T-helper 2 cell treated with Interferon-gamma antibody and Interleukin-4, amounts not matched to agents 5 μg/mL and 100 μg/mL, for 36 hours (primary cell): ENCODE measurements at places on chromosomes 5 and 9.
A peak's percentile ranks its signal among the peaks of the same experiment; 100 is the strongest.

DNA sequence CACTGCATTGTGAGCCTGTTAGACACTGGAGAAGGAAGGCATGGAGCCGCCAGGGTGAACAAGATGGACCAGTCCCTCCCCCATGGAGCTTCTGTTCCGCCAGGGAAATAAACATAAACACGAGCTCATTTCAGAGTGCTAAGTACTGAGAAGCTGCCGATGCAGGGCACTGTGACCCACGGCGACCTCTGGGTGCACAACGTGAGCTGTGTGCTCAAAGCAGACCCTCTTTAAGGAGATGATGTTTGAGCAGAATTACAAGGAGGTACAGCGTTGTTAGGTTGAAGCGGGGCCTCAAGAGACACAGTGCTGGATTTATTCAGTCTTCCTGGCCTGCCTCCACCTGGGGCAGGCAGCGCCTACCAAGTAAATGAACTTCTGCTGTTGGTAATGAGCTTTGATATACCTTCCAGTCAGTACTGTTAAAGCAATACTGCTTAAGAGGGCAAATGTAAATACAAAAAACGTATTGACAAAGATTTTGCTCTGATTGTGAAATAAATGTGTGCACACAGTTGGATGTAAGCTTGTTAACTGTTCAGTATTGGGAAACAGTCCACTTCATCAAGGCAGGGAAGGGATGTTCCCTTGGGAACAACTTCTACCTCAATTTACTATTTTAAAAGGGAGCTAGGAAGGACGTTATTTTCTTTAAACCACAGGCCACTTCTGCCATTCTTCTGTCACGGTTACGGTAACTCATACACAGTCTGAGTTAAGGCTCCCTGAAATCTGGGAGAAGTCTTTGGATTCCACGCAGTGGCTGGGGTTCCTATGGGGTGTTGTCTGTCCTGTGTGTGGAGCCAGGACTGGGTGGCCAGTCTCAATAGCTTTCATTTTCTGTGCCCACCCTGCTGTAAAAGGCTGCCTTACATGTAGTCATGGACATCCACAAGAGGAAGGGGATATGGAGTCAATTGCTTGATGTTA lies 48.9 kb upstream of the DMRT1 start:
- H3K4me3 ChIP-seq: no peak overlapping the region
- DNase-seq: no peak
- peaks cover 6% of the 10 kb centered on the region for H3K27me3 ChIP-seq
- H3K4me1 ChIP-seq: no peaks in the 10 kb centered on the region
- no peak overlapping the region for H3K27ac ChIP-seq

DNA sequence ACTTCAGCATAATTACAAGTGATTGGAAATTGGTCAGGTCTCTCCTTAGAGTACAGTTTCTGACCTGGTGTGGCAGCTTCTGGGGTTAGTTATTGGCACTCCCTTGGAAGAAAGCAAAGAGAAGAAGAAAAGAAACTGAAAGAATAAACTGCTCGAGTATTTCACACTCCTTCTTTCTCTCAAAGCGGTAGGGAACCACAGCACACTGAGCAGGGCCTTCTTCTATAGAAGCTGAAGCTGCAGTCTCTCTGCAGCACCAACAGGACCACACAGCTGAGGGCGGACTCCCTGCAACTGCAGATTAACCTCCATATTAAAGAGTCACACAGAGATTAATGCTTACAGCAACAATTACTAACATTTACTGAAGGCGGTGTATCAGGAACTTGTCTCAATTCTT lies 152.0 kb downstream of the TRPM6 start:
- H3K36me3 ChIP-seq: no peaks in the 10 kb centered on the region
- H3K4me1 ChIP-seq: peaks cover 2% of the 10 kb centered on the region
- no peak for DNase-seq
- no peaks in the 10 kb centered on the region for H3K27me3 ChIP-seq

DNA sequence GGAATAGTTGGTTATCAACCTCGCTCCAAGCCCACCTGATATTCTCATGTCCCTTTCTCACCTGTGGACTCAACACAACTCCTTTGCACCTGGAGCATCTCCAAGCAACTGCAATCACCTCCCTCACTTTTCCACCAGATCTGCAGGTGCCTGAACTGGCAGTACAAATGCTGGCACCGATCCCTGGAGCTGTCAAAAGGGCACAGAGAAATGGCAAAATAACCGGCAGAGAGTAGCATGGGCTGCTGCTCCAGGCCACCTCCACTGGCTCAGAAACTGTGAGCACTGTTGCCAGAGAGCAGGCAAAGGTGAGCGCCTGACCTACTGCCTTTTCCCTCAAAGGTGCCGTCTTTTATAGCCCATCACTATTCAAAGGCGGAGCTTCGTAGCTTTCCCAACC lies 14.7 kb downstream of the EQTN start:
- H3K36me3 ChIP-seq: no peaks in the 10 kb centered on the region
- H3K27me3 ChIP-seq: peaks cover 10% of the 10 kb centered on the region
- H3K27ac ChIP-seq: no peak overlapping the region
- DNase-seq: no peak
- H3K4me3 ChIP-seq: no peak overlapping the region

DNA sequence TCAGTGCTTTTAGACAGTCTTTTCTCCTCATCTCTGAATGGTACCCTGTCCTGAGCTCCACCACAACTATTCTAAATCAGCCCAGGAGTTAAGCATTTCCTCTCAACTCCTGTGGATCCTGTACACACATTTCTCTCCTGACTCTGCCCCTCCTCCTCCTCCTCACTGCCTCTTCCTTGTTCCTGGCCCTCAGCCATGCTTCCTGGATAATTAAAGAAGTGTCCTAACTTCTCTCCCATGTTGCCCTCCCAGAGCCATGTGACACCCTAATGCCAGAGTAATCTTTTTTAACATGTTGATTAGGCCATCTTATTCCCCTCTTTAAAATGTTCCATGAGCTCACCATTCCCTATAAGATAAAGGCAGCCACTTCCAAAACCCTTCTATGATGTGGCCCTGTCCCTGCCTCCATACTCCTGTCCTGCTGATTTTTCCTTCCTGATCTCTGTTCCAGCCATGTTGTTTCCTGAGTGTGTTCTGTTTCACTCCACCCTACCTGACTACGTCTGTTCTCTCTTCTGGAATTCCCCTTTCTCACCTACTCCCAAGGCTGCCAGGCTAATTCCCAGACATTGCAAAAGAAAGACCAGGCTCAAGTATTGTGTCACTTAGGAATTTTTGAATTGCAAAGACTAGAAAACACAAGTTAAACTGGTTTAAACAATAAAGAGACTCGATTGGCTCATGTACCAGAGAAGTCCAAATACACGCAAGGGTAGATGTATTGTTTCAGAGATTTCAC lies 295.2 kb downstream of the MAST4 start:
- peaks cover 8% of the 10 kb centered on the region for H3K4me1 ChIP-seq
- H3K36me3 ChIP-seq: no peaks in the 10 kb centered on the region
- peaks cover 39% of the 10 kb centered on the region for H3K27me3 ChIP-seq
- H3K4me3 ChIP-seq: no peak overlapping the region
- H3K27ac ChIP-seq: no peak overlapping the region
- DNase-seq: no peak

DNA sequence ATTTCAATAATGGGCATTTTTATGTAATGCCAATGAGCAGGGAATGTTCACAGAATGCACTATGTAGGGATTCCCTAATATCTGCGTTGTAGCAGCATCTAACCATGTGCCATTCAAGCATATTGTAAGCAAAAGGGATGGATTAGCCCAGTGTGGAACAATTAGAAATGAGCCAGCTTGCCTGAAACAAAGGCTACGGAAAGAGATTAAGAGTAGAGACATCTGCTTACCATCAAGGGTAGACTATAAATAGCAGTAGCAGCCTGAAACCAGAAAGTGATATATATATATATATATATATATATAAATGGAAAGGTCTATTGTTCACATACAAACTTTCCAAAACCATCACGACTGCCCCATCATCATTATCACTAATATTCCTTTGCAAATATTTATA lies 31.9 kb upstream of the CEP120 start:
- H3K36me3 ChIP-seq: no peaks in the 10 kb centered on the region
- H3K4me1 ChIP-seq: peaks cover 3% of the 10 kb centered on the region
- no peak overlapping the region for H3K4me3 ChIP-seq

- no peak for DNase-seq
- H3K27ac ChIP-seq: no peak overlapping the region
- peaks cover 66% of the 10 kb centered on the region for H3K36me3 ChIP-seq
- peaks cover 28% of the 10 kb centered on the region for H3K4me1 ChIP-seq
- no peaks in the 10 kb centered on the region for H3K27me3 ChIP-seq
Measured at GRCh38 chr5:141517880-141518617, 29.2 kb downstream of the PCDHGC5 start.

- peaks cover 40% of the 10 kb centered on the region for H3K27me3 ChIP-seq
- no peak overlapping the region for H3K4me3 ChIP-seq
- H3K27ac ChIP-seq: no peak overlapping the region
- no peak for DNase-seq
- no peaks in the 10 kb centered on the region for H3K4me1 ChIP-seq
Measured at GRCh38 chr5:170501931-170502330, 1.9 kb upstream of the KCNIP1 start.

GRCh38 chr5:176625966-176626875 lies 4.1 kb downstream of the SNCB start:
- H3K27me3 ChIP-seq: peaks cover 67% of the 10 kb centered on the region
- no peaks in the 10 kb centered on the region for H3K36me3 ChIP-seq
- H3K4me1 ChIP-seq: peaks cover 5% of the 10 kb centered on the region
- no peak for DNase-seq
- no peak overlapping the region for H3K4me3 ChIP-seq
- no peak overlapping the region for H3K27ac ChIP-seq

GRCh38 chr5:42579320-42579719 lies 156.1 kb downstream of the GHR start:
- no peak for DNase-seq
- H3K4me1 ChIP-seq: no peaks in the 10 kb centered on the region
- no peaks in the 10 kb centered on the region for H3K36me3 ChIP-seq
- no peak overlapping the region for H3K4me3 ChIP-seq

GRCh38 chr5:66645039-66645438 lies 48.8 kb downstream of the MAST4 start:
- no peak overlapping the region for H3K27ac ChIP-seq
- H3K27me3 ChIP-seq: peaks cover 8% of the 10 kb centered on the region
- peaks cover 5% of the 10 kb centered on the region for H3K4me1 ChIP-seq
- H3K4me3 ChIP-seq: no peak overlapping the region

DNA sequence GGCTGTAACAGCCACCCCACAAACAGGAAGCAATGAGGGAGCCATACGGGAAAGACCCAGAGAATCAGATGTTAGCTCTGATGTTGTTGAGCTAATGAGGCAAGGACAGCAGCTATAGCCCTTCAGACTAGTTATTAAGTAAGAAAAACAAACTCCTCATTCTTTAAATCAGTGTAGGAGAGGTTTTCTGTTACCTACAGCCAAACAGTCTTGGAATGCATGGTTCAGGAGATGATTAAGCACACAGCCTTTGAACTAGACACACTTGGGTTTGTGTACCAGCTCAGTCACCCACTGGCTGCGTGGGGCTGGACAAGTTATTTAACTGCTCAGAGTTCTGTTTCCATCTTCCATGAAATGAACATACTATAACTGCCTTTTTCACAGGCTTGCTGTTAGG lies 68.1 kb downstream of the SPOCK1 start:
- H3K4me3 ChIP-seq: no peak overlapping the region
- no peak overlapping the region for H3K27ac ChIP-seq
- no peaks in the 10 kb centered on the region for H3K27me3 ChIP-seq
- no peak for DNase-seq
- H3K4me1 ChIP-seq: no peaks in the 10 kb centered on the region
- H3K36me3 ChIP-seq: no peaks in the 10 kb centered on the region

- H3K27ac ChIP-seq: no peak overlapping the region
- no peaks in the 10 kb centered on the region for H3K27me3 ChIP-seq
- H3K4me3 ChIP-seq: no peak overlapping the region
- no peaks in the 10 kb centered on the region for H3K4me1 ChIP-seq
Measured at GRCh38 chr5:118506217-118506852, 482.0 kb downstream of the DTWD2 start.

DNA sequence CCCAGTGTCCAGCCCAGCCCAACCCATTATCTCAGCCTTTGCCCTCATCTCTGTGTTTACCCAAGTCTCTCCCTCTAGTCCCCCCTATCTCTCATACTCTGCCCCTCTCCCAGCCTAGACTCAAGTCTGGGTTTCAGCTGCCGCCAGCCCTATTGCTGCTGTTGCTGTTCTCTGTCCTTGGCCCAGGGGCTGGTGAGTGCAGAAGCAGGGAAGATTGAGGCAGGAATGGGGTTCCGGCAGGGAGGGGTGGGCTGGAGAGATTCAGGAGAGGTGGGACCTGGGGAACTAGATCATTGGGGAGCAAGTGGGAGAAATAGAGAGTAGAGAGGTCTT lies 702 bp downstream of the TMEM8B start:
- peak overlapping the region; percentile 85 for H3K27ac ChIP-seq
- DNase-seq: no peak
- H3K27me3 ChIP-seq: peaks cover 3% of the 10 kb centered on the region
- H3K4me1 ChIP-seq: peaks cover 23% of the 10 kb centered on the region
- peak overlapping the region; percentile 86 for H3K4me3 ChIP-seq

GRCh38 chr9:126488881-126489404 lies 124.8 kb upstream of the LMX1B start:
- H3K4me1 ChIP-seq: peaks cover 5% of the 10 kb centered on the region
- H3K27ac ChIP-seq: no peak overlapping the region
- H3K27me3 ChIP-seq: peaks cover 29% of the 10 kb centered on the region
- H3K4me3 ChIP-seq: no peak overlapping the region
- DNase-seq: no peak
- no peaks in the 10 kb centered on the region for H3K36me3 ChIP-seq

DNA sequence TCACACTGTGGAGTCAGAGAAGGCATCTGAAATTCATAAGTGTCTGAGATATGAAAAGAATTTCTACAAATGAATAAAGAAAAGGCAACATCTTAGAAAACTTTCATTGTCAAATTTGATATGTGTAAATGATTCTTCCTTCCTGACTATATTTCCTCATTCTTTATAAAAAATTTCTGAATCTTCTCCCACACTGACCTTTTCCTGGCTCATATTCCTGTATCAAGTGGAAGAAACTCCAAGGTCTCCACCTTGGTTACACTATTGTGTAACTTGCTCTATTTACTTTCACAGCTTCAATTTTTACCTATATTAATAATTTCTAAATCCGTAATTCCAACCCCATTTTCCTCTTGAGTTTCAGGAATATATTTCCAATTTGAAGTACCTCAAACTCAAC lies 93.5 kb upstream of the FBXL7 start:
- DNase-seq: no peak
- H3K27me3 ChIP-seq: no peaks in the 10 kb centered on the region
- no peak overlapping the region for H3K27ac ChIP-seq
- H3K4me3 ChIP-seq: no peak overlapping the region
- no peaks in the 10 kb centered on the region for H3K36me3 ChIP-seq

GRCh38 chr5:88251048-88251711 lies 17.5 kb downstream of the TMEM161B start:
- H3K4me3 ChIP-seq: peak overlapping the region; percentile 13
- peak overlapping the region; percentile 70 for H3K27ac ChIP-seq
- no peaks in the 10 kb centered on the region for H3K27me3 ChIP-seq
- DNase-seq: peak; percentile 63
- H3K4me1 ChIP-seq: peaks cover 35% of the 10 kb centered on the region
- peaks cover 30% of the 10 kb centered on the region for H3K36me3 ChIP-seq

GRCh38 chr5:14155075-14155474 lies 11.9 kb downstream of the TRIO start:
- DNase-seq: no peak
- H3K4me1 ChIP-seq: no peaks in the 10 kb centered on the region
- no peaks in the 10 kb centered on the region for H3K36me3 ChIP-seq
- H3K4me3 ChIP-seq: no peak overlapping the region
- no peak overlapping the region for H3K27ac ChIP-seq
- peaks cover 5% of the 10 kb centered on the region for H3K27me3 ChIP-seq
